ENCODE measurements at places on chromosomes 5 and 9.

- no peak for DNase-seq
These were observed 19.1 kb downstream of the TNFAIP8 start for GRCh38 chr5:119374901-119375300.

GRCh38 chr5:10593531-10594181 is 29.8 kb downstream of the ANKRD33B start:
- no peak for DNase-seq

- DNase-seq, result no peak
These were observed 5.7 kb downstream of the NAIF1 start for GRCh38 chr9:128061275-128061960.

DNA sequence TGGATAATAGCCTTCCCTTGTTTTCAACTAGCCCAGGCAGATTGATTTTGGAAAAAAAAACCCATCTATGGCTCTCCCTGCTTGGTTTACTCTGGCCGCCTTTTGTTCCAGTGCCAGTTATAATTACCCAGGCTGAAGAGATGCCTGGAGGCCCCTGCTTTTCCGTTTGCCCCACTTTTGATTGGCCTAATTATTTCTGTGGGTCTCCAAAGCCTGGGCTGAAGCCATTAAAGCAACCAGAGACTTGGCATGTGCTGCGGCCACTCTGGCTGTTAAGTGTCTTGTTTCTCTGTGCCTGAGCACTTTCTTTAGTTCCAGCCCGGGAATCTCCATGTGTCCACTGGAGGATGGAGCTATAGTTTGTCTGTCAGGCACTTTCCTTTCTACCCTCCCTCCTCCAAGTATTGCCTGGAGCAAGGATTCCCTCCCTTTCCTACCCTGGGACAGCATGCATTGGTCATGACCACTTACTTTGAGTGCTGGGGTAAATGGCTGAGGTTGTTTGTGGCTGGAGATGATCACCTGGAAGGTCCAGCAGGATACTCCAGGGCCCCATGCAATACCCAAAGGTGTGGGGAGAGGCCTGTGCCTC is 105.1 kb upstream of the CTSL start:
- no peak for DNase-seq

- no peak for DNase-seq
These were observed 191.1 kb downstream of the EBF1 start for GRCh38 chr5:158908425-158909220.

DNA sequence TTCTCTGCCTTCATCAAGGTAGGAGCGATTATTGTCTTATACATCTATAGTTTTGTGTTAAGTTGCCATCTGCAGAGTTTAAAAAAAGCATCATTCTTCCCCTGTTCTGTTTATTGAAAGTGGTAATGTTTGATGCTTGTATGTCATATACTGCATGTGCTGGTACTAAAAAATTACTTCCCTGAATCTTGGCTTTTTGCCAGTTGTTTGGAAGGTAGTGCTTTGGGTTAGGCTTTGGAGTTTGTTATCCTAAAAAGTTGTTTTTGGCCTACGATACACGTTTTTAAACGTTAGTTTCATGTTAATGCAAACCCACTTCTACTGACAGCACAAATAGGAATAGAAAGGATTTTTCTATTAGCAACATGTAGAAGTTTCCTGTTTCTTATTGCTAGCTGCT is 158.3 kb downstream of the GIN1 start:
- no peak for DNase-seq

- no peak for DNase-seq
These were observed 612.1 kb downstream of the EBF1 start for GRCh38 chr5:158487664-158488063.

DNA sequence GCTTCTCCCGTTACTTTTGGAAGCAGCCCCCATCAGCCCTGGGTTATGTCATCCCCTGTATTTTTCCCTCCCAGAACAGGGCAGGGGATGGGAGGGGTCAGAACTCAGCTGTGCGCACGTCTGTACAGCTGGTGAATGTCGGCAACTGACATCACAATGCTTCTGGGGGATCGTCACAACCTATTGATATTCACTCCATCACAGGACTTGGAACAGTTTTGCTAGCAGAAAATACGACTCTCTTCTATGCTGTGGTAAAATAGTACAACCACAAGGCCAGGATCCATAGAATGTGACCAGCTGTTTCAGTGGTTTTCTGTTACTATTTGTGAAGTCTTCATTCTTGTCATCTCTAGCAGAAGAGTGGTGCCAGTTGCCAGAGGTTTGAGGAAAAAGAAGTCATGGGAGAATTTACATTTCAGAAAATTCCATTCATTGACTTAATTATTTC is 77.1 kb upstream of the KLF4 start:
- no peak for DNase-seq

DNA sequence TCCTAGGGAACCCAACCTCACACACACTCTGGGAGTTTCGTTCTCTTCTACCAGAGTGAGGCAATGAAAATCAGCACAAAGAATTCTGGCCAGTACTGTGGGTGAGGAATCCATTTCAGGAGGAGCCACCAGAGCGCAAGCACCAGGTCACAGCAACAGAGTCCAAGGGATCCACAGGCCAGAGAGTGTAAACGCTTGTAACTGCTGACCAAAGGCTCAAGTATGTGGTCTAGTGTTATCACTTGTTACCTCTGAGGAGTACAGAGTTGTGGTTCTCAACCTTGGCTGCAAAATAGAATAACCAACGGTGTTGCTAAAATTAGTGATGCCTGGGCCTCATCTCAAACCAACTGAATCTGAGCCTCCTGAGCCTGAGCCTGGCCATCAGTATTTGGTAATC is 152.5 kb upstream of the ZNF366 start:
- no peak for DNase-seq

DNA sequence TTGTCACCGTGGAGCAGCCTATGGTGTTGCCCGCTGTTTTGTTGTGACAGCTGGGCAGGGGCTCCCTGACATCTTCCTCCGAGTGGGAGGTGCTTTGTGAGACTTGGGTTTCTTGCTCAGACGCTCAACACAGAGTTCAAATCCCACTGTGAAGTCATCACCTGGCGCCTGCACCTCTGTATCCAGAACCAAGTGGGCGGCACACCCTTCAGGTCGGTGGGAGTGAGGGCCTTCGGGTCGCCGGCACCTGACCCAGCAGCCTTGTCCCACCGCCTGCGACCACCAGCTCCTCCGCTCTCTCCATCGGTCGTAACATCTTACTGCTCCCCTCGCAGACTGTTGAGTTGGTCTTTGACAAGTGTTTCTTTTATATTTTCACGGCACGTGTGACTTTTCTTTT is 37.6 kb upstream of the EXOC3 start:
- no peak for DNase-seq
